ENCODE measurements at places on chromosomes 3 and 15.

GRCh38 chr3:141405025-141405424 lies 36.7 kb downstream of the ZBTB38 start:
- no peak for DNase-seq

DNA sequence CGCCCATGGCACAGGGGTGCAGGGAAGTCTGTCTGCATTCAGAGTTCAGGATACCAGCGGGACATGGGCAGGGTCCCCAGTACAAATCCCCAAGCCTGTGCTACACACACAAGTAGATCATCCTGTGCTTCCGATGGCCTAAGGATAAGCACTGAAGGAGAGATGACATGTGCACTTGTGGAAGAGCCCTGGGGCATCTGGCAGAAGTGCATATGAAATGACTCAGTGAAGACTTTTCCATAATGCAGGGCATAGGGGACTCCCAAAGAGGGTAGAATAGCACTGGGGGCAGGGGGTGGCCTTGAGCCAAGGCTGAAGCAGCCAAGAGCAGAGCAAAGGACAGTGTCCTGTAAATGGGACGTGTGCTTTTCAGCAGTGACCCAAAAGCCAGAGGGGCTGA lies 22.9 kb downstream of the ADAMTS17 start:
- DNase-seq = no peak

GRCh38 chr3:114218006-114218405 lies 19.4 kb downstream of the ZNF80 start:
- no peak for DNase-seq

DNA sequence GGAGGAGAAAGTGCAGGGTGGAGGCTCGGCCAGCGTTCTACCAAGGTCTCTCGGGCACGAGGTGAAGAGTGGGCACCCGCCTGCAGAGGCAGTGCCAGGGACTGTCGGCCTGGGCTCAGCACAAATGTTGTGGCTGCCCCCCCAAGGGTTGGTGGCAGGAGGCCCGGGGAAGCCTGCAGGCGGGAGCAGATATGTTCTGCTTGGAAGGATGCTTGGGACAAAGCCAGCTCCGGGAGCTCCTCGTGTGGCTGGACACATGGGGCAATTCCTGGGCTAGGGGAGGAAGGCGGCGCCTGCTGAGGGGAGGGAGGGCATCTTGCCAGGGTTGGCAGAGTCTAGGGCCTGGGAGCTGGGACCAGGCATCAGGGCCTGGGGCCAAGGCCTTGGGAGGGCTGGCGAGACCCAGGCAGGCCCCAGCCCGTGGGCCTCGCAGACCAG lies 30.4 kb upstream of the FBLN2 start:
- no peak for DNase-seq

- DNase-seq = no peak
These were observed 227.3 kb downstream of the ITPR1 start for GRCh38 chr3:4720316-4721075.

GRCh38 chr3:14890476-14890875 lies 56.9 kb upstream of the NR2C2 start:
- no peak for DNase-seq

GRCh38 chr3:186551387-186551786 lies 7.2 kb upstream of the CRYGS start:
- DNase-seq = no peak

DNA sequence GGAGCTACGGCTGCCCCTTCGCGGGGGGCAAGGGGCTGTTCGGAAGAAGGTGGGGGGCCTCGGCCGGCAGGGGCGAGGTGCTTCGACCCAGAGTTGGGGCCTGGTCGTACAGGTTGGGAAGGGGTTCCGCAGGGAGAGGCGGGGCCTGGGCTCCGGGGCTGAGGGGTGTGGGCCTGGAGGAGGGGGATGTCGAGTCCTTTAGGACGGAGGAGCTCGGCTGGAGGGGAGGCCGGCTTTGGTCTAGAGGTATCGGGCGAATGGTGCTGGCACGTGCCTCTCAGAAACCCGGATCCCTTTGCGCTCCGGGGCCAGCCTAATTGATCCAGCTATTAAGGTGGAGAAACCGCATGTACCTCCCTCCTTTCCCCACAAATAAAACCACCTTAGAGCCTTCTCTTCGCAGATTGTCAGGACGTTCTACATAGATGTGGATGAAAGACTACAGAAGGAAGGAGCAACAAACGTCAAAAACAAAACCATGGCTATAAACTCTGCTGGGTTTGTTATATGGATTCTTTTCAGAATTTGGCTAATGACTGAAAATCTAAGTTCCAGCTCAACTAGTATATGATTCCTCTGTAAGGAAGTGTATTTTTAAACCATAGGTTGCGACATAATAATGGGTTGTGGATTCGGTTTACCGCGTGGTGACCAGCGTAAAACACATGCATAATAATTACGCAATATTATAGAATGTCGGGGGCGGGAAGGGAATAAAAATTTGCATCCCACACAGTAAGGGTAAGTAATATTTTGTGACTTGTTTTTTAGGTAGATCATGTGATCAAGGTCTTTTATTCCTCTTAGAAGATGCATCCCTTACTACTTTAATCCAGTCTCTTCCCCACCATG lies 644 bp upstream of the NGLY1 start:
- DNase-seq = no peak

DNA sequence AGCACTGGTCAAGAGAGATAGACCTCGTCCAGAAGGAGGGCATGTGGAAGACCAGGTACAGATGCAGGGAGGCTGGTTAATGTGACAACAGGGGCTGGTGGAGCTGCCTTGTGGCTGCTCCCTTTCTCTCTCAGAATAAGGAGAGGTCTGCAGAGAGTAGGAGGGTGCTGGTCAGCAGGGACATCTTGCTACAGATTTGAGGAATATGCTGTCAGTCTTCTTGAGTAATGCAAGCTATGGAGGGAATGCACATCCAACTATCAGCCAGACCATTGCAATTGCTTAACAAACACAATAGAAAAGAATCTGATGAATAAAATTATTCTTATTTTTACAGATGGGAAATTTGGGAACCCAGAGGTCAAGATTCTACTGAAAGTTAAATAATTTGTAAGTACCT lies 20.3 kb upstream of the SIAH2 start:
- DNase-seq = no peak

DNA sequence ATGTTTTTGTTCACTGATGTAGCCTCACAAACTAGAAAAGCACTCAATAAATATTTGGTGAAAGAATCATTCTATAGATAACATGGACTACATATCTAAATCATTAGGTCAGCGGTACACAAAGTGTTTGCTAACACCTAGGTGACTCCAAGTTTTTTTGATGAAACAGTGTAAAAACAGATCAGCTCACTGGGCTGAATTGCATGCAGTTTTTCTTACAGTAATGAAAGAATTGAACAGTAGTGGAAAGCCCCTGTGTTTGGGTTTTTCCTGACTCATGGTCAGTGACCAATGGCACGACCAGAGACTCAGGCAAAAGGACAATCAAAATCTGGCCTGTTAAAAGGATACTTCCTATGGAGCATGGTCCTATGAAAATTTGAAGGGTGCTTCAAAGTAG lies 384.3 kb upstream of the EPHA6 start:
- no peak for DNase-seq

GRCh38 chr15:58755956-58756355 lies 6.4 kb upstream of the ADAM10 start:
- DNase-seq = no peak

GRCh38 chr15:74417225-74417624 lies 16.5 kb downstream of the SEMA7A start:
- DNase-seq = no peak

- no peak for DNase-seq
These were observed 567.1 kb downstream of the EDEM1 start for GRCh38 chr3:5754602-5755001.

Measured in CD4-positive, alpha-beta T cell (primary cell).